Urinary bladder (tissue), 4 donors: ENCODE measurements at places on chromosomes 7 and 10. TPM values are rescaled to one million over a fixed set of nuclear protein-coding genes. Genes with fewer than 3 reads are reported as not detected.

Gene PHKG1
- 13.0 TPM for polyA plus RNA-seq

Gene GPR85
- polyA plus RNA-seq = 1.4 TPM

Gene TCTN3
- 27.5 TPM for polyA plus RNA-seq

Gene PPP1R17
- polyA plus RNA-seq = not detected

- no peak for DNase-seq
Observed at GRCh38 chr7:30654296-30655090, 27.8 kb downstream of the CRHR2 start.

DNA sequence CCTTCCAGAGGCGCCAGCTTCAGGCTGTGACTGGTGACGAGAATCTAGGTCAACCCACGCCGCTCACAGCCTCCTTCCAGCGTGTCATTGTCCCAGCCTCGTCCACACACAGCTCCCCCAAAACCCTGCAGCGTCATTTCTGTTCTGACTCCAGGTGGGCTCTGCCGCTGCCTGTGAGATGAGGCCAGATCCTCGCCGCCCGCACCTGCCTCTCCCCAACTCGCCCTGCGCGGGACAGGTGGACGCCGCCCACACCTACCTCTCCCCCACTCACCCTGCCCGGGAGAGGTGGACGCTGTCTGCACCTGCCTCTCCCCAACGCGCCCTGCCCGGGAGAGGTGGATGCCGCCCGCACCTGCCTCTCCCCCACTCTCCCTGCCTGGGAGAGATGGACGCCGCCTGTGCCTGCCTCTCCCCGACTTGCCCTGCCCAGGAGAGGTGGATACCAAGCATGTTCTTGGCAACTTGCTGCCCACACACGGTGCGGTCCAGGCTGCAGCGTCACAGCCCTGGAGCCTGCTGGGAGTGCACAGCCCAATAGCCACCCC lies 32.0 kb upstream of the CFAP46 start:
- DNase-seq = no peak

GRCh38 chr7:28228396-28228795 lies 47.8 kb upstream of the JAZF1 start:
- DNase-seq = no peak

GRCh38 chr10:26681076-26681475 lies 16.4 kb upstream of the PDSS1 start:
- DNase-seq = no peak

DNA sequence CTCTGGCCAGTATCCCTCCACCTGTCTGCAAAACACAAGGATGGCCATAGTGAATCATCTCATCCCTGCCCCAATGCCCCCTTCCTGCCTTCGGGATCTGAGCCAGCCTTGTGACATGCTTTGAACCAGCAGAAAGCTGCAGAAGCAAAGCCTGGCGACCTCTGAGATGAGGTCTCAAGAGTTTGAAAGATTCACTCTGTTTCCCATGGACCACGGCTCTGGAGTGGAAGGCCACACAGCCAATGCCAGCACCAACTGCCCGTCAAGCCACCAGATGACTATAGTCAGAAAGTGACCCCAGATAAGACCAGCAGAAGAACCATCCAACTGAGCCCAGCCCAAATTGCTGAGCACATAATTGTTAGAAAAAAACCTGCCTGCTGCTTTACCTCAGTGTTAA lies 193.9 kb upstream of the PPP2R2D start:
- no peak for DNase-seq
